ENCODE measurements at places on chromosomes 6 and 20.

DNA sequence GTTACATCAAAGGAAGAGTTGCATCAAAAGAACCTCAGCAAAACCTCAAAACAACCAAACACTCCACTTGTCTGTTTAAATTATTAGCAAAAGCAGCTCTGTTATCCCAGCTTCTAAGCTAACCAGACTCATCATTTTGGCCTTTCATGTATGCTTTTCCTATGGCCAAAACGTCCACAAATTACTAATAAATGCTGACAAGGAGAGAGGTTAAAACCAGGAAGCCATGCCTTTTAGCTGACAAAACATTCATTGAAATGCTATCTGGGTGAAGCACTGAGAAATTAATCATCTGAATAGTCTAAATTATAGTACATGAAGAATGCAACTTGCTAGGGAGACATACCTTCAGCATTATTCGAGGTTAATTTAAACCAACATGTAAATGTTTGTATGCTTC, 80.6 kb downstream of the LAMA2 start:
- DNase-seq, result no peak

- DNase-seq, result no peak
Measured at GRCh38 chr6:145003145-145003544, 718.0 kb downstream of the UTRN start.

DNA sequence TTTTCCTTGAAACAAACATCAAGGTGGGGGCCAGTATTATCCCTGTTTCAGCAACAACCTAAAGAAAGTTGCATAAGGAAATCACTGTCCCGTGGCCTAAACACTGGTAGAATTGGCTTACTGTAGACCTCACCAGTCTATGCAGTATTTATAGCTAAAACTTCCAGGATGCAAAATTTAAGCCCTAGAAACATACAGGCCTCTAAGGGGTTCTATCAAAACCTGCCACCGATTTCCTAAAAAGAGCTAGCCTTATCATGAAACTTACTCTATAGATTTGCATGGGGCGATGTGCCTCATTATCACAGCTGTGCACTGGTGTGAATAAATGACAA, 84.3 kb upstream of the FOXQ1 start:
- DNase-seq, result no peak

DNA sequence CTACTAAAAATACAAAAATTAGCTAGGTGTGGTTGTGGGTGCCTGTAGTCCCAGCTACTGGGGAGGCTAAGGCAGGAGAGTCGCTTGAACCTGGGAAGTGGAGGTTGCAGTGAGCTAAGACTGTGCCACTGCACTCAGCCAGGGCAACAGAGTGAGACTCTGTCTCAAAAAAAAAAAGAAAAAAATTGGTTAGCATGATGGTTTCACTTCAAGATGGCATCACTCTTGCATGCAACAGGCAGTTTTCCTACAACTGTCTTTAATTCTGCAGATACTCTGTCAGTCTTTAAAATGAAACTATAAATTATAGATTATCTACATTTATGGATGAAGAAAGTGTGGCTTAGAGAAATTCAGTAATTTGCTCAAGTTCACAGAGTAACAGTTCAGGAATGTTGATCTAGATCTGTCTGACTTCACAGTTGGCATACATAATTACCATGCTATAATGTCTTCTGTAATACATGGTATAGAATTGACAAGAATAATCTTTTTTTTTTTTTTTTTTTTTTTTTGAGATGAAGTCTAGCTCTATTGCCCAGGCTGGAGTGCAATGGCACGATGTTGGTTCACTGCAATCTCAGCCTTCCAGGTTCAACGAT, 27.0 kb downstream of the ITCH start:
- DNase-seq, result no peak

DNA sequence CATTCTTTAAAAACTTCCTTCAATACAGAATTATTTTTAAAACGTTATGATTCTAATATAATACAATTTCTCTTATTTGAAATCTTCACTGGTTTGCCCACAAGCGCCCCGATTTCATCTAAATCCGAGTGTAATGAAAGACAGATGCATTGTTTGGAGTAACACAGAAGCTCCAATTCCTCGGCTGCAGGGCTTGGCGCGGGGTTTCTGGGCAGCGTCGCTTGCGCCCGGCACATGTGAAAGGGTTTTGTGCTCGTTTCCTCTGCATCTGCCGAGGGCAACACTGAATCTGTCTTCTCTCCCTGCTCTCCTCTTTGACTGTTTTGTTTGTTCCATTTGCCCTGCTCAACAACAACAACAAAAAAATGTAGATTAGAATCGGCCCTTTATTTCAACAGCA, 248.6 kb upstream of the QKI start:
- DNase-seq, result no peak

DNA sequence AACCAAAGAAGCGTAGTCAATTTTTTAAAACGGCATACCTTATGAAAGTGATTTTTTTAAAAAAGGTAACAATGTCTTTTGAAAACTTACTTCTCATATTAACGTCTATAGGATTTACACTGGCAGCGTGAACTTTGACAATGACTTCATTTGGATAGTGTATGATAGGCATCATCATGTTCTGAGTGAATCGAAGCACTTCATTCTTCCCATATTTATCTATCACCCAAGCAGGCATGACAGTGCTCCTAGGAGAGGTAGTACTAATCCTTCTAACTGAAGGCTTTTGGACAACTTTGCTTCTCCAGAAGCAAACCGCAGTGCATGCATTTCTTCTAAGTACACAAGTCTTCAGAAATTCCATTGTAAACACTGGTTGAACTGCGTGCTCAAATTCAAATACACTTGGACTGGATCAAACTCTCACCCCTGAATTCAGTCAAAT, 618 bp downstream of the RTN4IP1 start:
- no peak for DNase-seq

DNA sequence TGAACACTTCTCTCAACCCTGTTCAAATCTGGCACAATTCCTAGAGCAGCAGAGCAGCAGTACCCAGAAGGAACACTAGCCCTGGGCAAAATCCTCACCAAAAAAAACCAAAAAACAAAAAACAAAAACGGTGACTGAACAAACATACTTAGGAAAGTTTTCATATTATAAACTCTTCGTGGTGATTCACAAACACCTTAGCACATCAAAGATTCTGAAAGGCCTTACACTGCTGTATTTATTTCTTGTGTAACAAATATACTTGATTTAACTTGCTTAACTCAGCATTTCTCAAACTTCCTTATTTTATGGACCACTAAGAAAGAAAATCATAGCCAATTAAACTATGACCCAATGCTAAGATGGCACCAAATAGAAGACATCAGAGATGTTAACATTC, 57.8 kb upstream of the RREB1 start:
- no peak for DNase-seq

- peak; percentile 86 for DNase-seq
Measured at GRCh38 chr20:5691918-5692618, 58.1 kb upstream of the SHLD1 start.

DNA sequence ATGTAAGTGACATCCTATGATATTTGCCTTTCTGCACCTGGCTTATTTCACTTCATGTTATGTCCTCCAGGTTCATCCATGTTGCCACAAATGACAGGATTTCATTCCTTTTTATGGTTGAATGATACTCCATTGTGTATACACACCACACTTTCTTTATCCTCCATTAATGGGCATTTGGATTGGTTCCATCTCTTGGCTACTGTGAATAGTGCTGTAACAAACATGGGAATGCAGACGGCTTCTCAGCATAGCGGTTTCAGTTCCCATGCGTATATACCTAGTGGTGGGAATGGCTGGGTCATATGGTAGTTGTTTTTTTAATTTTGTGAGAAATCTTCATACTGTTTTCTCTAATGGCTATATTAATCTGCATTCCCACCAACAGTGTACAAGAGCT, 14.8 kb downstream of the MTHFD1L start:
- no peak for DNase-seq

- DNase-seq, result peak; percentile 30
Measured at GRCh38 chr6:41846666-41847237, 48.4 kb downstream of the USP49 start.

GRCh38 chr6:125948455-125948854, 8.1 kb upstream of the HINT3 start:
- no peak for DNase-seq

DNA sequence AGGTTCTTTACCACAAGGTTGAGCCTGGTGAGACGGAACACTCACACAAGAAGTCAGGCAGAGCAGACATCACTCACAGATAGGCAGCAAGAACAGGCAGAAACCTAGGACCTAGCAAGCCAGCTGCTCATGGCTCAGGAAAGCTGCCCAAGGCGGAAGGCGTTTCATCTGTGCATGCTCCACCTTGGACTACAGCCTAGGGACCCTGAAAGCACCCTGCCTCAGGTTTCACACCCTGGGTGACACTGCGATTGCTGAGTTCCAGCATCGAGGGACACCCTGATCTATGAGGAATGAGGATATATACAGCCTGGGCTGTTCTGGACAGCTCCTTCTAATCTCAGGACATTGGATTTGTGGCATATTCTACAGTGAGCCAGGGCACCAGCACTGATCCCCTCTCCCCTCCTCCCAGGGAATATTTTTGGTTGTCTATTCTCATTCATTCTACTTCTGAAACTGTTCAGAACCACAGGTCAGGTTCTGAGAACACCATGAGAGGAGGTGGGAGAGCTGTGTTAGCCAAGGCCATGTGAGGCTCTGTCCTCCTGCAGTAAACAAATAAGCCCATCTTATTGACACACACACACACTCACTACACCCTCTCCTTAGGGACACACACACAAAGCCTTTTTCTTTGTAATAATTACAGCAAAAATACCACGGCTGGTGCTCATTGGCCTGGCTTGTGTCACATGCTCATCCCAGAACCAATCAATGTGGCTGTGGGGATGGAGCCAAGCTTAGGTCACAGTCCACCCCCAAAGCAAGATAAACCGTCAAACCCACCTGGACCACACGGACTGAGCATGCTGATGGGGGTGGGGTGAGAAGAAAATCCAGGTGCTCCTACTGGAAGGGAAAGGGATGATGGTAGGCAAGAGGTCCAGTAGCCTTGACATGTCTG, 26.3 kb upstream of the PMEPA1 start:
- DNase-seq, result no peak

- no peak for DNase-seq
Measured at GRCh38 chr6:100266494-100267401, 198.0 kb downstream of the SIM1 start.

DNA sequence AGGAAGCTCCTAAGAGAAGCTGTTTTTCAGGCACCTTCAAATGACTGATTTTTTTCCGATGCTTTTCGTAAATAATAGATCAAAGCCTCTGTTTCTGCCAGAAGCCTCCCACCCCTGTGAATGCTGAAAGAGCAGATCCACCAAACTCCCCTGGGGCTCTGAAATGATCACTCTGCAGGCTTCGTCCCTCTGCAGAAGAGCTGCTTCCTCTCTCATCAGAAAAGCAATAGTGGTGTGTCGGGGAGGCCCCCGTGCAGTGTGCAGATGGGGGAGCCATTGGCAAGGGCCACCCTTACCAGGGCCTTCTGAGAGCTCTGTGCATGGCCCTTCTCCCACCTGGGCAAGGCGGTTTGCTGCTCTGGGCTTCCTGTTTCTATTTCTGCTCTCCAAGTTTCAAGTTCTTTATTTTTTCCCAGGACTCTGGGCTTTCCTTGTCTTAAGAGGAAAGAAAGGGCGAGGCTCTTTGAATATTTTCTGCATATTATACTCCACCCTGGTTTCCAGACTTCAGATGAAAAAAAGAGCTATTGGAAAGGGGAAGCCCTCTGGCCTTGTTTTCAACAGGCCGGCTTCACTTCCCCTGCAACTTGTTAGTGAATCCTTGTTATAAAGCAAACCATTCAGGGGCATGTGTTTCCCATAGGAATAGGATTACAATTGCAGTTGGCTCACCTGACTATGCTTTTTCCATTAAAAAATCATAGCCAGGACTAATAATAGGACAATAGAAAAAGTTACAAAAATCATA, 155.2 kb downstream of the TTLL2 start:
- DNase-seq, result no peak

DNA sequence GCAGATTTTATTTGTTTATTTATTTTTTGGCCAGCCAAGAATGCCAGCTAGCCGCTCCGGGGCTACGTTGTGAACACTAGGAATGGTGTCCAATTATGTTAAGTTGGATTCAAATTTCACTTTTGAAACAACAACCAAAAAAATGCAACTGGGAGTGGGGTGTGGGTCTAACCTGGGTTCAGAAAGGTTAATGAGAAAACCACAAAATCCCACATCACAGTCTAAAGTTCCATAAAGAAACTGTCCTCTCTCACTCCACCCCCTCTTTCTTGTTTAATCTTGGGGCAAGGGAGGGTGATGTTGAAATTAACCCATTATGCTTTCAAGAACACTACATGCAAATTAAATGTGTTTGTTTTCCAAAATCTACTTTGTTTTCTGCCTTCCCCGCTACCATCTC, 77.2 kb downstream of the LINC00237 start:
- no peak for DNase-seq

DNA sequence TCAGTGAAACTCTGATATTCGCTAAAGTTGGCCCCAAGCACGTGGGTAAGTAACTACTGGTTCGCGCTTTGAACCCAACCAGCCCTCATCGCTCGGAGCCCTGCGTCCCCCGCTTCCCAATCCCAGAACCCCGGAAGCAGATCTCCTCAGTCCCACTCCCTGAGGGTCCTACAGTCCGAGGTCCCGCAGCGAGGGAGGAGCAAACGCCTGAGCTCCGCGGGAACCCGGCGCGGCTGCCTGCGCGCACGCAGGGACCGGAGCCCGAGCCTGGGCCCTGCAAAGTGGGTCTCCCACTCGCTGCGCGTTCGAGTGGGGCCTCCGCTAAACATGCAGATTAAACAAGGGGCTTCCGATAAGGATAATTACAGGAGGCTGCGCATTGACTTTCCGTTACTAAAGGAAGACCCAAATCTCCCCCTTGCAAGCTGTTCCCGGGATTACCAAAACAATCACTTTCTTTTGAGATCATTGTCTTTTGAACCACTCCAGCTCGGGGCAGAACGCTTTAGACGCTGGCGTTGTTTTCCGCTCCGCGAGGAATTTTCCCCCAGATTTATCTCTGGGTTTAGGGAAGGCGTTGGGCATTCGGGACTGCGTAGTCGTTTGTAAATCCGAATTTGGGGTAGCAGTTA, 1.3 kb upstream of the VSX1 start:
- no peak for DNase-seq

- DNase-seq, result no peak
Measured at GRCh38 chr6:7848229-7848628, 62.4 kb downstream of the TXNDC5 start.

GRCh38 chr20:23121751-23122320, 35.7 kb upstream of the CD93 start:
- DNase-seq, result no peak

DNA sequence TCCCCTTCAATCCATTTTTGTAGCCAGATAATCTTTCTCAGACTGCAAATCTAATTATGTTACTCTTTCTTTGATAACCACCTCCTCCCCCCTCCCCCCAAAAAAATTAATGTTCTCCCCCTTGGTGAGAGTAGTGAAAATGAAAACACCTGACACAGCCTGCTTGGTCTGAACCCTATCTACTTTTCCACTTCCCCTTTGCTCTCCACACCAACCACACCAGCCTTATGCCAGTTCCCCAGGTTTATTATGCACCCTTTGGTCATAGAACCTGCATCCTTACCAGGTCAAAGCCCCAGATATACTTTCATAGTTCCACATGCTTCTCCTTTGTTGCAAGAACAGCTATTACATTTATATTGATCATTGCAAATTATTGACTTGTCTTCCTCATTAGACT, 19.4 kb downstream of the PFDN4 start:
- DNase-seq, result no peak

- DNase-seq, result no peak
Measured at GRCh38 chr20:19808498-19808897, 50.4 kb downstream of the RIN2 start.

- no peak for DNase-seq
Measured at GRCh38 chr6:2998998-2999617, 586 bp upstream of the NQO2 start.

- no peak for DNase-seq
Measured at GRCh38 chr6:170243386-170243785, 47.5 kb downstream of the DLL1 start.

Measured in GM06990 (cell line).